ENCODE measurements at places on chromosomes 12 and 14.
A peak's percentile ranks its signal among the peaks of the same experiment; 100 is the strongest.

DNA sequence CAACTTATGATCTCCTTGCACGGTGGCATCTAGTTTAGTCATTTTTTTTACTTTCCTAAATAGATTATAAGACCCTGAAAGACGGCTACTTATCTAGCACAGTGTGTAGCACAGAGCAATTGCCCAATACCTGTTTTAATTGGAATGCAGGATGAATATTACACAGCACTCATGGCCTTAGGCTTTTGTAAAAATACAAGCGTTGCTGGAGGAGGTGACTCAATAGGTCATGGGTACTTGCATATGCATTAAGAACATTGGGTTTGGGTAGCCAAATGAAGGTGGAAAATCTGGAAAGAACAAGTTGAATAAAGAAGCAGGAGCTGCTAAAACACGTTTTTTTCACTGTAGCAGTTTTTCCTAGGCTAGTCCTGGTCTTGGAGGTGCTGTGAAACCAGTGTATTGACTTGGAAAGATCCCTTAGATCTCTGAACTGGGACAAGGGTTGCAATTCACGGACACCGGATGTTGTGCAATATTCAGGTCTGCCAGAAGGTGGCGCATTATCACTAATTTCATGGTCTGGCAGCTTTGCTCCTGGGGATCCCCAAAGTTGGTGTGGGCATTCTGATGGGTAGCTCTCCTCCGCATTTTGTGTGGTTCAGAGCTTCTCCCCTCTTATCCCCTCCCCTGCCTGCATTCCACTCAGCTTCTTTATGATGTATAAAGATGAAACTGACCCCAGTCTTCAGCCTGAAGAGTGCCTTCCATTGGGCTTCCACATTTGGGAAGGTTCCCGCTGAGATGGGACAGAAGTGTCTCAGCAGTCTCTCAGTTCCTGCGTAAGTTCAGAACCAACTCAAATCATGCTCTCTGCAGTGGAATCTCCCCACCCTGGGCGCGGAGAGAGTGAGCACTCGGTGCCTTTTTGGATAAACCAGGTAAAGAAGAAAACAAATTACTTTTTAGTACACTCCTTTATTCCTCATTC is 278.3 kb downstream of the NRXN3 start:
- peak; percentile 36 for DNase-seq

DNA sequence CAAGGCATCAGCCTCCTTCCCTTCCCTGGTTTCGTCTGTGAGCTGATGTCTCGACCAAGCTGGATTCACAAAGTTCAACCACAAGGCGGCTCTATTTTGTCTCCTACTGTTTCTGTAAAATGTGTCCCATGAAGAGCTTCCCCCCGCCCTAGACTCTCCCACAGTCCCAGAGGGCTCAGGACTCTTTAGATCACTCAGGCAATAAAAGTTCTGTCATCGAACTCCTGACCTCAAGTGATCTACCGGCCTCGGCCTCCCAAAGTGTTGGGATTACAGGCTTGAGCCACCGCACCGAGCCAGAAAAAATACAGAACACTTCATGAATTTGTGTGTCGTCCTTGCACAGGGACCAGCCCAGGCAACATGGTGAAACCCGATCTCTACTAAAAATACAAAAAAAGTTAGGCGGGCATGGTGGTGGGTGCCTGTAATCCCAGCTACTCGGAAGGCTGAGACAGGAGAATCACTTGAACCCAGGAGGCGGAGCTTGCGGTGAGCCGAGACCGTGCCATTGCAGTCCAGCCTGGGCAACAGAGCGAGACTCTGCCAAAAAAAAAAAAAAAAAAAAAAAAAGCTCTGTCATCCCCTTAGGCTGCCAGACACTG is 149.4 kb downstream of the BCL11B start:
- DNase-seq, result no peak

DNA sequence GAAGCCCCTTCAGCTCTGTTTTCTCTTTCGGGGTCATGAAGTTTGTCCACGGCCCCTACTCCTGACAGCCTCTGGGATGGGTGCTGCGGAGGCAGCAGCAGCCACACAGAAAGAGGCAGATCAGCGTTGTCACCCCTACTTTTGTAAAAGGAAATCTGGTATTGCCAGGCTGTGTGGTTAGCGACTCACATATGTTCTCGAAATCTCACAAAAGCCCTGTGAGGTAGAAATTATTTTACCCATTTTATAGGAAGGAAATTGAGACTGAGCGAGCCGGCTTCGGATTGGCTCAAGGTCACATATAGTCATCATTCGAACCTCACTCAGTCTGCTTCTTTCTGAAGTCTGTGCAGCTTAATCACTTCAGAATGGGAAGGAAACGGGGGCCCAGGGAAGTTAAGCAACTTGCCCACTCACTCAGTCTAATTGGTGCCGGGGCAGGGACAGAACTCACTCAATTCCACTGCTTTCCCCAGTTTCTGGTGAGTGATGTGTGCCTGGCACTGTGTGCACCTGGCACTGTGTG is 1.1 kb upstream of the CKAP4 start:
- DNase-seq, result peak; percentile 56

DNA sequence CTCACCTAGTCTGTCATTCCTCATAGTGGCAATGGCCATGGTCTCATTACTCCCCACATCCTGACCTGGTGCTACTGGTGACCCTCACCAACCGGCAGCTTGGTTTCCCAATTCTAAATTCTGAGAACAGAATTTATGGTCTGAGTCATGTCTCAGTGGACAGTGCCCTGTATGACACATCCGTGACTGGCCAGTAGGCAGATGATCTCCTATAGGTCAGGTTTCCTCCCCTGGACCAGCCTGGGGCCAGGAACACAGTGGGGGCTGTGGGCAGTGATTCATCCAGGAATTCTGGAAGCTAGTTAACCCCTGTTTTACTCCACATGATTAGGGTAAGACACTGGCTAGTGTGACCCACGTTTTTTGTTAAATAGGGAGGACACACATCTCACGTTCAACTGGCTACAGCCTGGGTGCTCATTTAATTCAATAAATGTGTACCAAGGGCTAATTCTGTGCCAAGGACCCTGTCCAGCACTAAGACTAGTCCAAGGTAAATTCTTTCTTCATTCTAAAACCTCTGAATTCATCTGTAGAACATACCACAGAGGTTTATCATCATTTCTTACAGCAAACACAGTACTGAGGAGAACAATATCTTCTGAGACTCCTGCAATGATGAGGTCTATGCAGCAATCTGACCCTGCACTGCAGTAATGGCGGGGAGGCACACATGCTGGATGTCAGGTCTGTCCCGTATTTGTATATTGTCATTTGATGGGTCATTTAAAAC is 249.6 kb upstream of the TBX3 start:
- peak; percentile 97 for DNase-seq

DNA sequence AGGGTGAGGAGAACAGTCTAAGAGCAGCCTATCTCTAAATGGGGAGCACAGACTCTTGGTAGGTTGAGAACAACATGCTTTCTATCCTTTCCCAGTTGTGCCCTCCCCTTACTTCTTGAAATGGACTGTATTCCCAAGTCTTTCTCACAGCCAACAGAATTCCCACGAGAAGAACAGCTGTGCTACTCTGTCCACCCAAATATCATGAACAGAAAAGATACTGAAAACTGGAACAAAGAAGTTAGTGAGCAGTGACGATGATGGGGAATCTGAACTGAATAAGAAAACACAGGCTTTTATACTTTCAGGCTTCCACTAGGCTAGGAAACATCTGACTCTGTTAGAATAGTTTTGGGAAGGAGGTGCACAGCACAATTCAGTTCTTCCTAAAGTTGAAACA is 3.4 kb downstream of the NACA start:
- DNase-seq, result no peak

All from HT1080 (cell line).